CD4-positive, alpha-beta T cell treated with Interleukin-15 for 4 hours (primary cell): ENCODE measurements at places on chromosomes 16 and 17.

- DNase-seq, result no peak
These were observed 41.4 kb upstream of the BHLHA9 start for GRCh38 chr17:1228781-1229348.

GRCh38 chr17:28598389-28598788 lies 436 bp downstream of the SPAG5 start:
- DNase-seq, result no peak

- no peak for DNase-seq
These were observed 54.2 kb downstream of the TMEM100 start for GRCh38 chr17:55668312-55668920.

DNA sequence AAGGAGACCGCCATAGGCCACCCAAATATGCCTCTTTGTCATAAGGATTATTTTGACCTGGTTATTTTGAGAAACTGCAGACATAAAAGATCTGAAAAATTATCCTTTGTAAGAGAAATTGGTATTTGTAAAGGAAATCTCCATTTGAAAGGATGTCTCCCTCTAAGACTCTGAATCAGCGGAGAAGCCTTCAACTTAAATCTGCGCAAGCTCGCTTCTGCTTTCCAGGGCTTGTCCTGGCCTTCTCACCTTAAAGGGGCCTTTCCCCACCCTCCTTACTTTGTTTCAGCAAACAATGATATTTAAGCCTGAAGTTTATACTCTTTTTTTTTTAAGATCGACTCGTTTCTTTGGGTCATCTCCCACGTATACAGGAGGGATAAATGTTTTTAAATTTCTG lies 34.5 kb downstream of the HSBP1 start:
- DNase-seq, result no peak

DNA sequence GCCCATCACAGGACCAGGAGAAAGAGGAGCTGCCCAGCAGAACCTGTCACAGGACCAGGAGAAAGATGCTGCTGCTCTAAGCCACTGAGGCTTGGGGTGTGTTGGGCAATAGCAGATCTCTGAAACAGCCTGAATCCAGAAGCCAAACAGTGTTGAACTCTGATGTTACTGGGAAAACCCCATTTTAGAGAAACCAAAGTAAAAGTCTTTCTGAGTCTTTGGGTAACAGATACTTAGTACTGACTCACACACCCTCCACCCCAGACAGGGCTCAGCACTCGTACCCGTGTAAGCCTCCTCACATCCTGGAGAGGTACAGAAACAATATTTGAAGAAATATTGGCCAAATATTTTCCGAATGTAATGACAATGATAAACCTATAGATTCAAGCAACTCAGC lies 82.8 kb upstream of the GNG13 start:
- DNase-seq, result no peak

- DNase-seq, result no peak
These were observed 5.5 kb downstream of the TMEM132E start for GRCh38 chr17:34584805-34585416.
